ENCODE measurements at places on chromosomes 16 and 17. TPM values are rescaled to one million over a fixed set of nuclear protein-coding genes. Genes with fewer than 3 reads are reported as not detected.

CYTH1 gene
- total RNA-seq: 35.5 TPM

TMC7 gene
- total RNA-seq: 3.1 TPM

TBX6 gene
- total RNA-seq: 0.26 TPM

RHBDL3 gene
- not detected for total RNA-seq

TPSG1 gene
- total RNA-seq: not detected

- no peak for DNase-seq
Measured at GRCh38 chr16:9800186-9800738, 382.0 kb downstream of the GRIN2A start.

GRCh38 chr17:251531-251930 lies 70.1 kb upstream of the DOC2B start:
- no peak for DNase-seq

- DNase-seq: no peak
Measured at GRCh38 chr16:7397901-7398300, 65.3 kb downstream of the RBFOX1 start.

GRCh38 chr17:10821054-10821453 lies 16.8 kb downstream of the PIRT start:
- DNase-seq: no peak

- DNase-seq: no peak
Measured at GRCh38 chr17:6470751-6471521, 26.7 kb downstream of the PIMREG start.

- DNase-seq: peak; percentile 90
Measured at GRCh38 chr16:71339236-71340171, 19.0 kb upstream of the CALB2 start.

DNA sequence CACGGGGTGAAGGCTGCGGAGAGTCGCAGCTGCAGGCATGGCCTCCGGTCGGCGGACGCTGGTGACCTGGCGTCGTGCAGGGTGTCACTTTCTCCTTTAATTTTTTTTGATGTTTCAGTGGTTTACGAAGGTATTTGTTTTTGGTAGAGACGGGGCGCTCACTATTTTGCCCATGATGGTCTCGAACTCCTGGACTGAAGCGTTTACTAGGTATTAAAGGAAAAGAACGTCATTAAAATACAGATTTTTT lies 17.1 kb downstream of the ZNF213 start:
- no peak for DNase-seq

DNA sequence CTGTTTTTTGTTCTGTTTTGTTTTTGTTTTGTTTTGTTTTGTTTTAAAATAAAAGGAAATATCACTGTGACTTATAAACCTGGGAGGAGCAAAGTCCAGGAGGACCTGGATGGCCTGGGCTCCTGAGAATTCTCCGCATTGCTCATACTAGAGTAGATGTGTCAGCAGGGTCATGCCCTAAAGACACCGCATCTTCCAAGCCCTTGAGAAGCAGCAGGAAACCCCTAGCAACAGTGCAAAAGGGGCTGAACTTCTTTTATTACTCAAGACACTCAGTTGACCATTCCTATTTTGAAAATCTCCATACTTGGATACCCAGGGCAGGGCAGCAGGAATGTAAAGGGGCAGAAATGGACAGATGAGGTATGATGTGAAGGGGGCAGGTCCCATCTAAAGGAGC lies 51.8 kb downstream of the SYT17 start:
- DNase-seq: no peak

- DNase-seq: no peak
Measured at GRCh38 chr16:88062341-88063210, 111.3 kb downstream of the BANP start.

- no peak for DNase-seq
Measured at GRCh38 chr16:66976746-66977145, 11.6 kb upstream of the CES4A start.

DNA sequence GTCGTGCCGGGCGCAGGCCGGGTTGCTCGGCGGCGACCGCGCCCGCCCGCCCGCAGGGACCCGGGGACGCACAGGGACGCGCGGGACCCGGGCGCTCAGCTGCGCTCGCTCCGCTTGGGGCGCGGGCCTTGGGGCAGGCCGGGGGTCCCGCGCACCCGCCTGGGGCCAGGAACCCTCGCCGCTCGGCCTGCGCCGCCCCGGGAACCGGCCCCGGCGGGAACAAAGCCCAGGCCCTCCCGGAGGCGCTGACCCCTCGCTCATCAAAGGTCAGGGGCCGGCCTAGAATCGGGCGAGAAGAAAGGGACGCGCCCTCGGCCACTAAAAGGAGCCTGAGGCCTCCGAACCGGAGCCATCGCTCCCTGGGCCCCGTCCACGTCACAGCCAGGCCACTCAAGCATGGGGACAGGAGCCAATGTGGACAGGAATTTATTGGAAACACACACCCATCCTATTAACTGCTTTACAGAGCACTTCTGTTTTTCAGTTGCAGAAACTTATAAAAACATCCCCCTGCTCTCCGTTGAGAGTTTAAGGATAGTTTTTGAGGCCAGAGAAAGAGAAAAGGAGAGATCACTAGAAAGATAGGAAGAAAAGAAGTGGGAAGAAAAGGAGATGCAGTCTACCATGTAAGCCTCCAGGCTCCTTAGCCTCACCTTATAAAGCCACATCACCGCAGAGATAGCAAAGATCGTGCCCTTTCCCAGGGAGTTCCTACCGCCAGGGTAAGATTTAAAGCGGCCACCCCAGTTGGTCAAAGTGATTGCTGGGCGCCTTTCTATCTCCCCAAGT lies 558 bp upstream of the ZFHX3 start:
- DNase-seq: no peak

DNA sequence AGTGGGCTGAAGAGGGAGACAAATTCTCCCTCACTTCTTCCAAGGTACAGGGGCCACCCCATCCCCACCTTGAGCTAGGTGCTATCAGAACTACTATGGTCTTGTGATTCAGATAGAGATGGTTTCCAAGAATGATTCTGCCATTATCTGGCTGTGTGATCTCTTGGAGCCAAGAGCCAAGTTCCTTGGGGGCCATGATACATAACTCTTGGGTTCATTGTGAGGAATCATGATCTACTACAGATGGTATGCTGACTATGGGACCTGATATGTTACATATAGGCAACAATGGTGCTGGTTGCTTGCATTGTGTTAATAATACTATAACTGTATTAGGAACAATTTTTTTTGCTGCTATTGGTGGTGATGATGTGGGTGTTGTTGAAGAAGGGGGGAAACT lies 45.7 kb downstream of the DYNLRB2 start:
- no peak for DNase-seq

DNA sequence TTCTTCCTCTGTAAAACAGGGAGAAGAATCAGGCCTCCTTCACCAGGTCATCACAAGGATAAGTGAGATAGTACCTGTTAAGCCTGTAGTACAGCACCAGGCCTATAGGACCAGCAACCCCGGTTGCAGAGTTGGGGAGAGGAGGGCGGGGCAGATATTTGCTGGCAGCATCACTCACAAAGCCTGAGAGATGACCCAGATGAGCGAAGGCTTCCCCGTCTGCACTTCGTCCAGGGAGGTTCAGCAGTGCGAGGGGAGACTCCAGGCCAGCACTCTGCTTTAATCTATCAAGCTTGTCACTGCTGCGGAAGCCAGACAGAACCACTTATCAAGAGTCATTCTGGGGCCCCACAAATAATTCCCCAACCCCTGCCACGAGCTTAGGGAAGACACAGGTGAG lies 15.8 kb upstream of the RBBP6 start:
- DNase-seq: no peak

GRCh38 chr17:64679710-64680216 lies 17.7 kb upstream of the SMURF2 start:
- DNase-seq: peak; percentile 99

- DNase-seq: no peak
Measured at GRCh38 chr17:40602445-40603443, 37.5 kb upstream of the CCR7 start.

- peak; percentile 83 for DNase-seq
Measured at GRCh38 chr16:29784157-29784556, 6.1 kb downstream of the ZG16 start.

GRCh38 chr17:45144199-45145034 lies 3.9 kb upstream of the HEXIM1 start:
- no peak for DNase-seq

GRCh38 chr17:16250635-16251034 lies 33.6 kb downstream of the PIGL start:
- peak; percentile 43 for DNase-seq

All from bronchial epithelial cell (primary cell).